ENCODE measurements at places on chromosomes 11 and 22.

- H3K4me1 ChIP-seq, result no peaks in the 10 kb centered on the region
- H3K36me3 ChIP-seq, result no peaks in the 10 kb centered on the region
- peak; percentile 61 for DNase-seq
These were observed 1.4 kb upstream of the TNNI2 start for GRCh38 chr11:1837171-1838076.

DNA sequence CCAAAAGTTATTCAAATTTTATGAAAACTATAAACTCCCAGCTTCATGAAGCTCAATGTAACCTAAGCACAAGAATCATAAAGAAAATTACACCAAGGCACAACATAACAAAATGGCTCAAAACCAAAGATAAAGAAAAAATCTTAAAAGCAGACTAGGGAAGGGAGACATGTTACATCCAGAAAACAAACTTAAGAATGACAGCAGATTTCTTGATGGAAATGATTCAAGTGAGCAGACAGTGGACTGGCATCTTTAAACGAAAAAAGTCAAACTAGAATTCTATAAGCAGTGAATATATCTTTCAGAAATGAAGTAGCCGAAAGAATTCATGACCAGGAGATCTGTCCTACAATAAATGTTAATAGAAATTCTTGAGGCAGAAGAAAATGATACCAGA, 75.6 kb downstream of the SHANK2 start:
- no peaks in the 10 kb centered on the region for H3K4me1 ChIP-seq
- no peak for DNase-seq
- peaks cover 8% of the 10 kb centered on the region for H3K27me3 ChIP-seq
- no peak overlapping the region for H3K4me3 ChIP-seq
- no peaks in the 10 kb centered on the region for H3K36me3 ChIP-seq
- no peak overlapping the region for H3K27ac ChIP-seq

DNA sequence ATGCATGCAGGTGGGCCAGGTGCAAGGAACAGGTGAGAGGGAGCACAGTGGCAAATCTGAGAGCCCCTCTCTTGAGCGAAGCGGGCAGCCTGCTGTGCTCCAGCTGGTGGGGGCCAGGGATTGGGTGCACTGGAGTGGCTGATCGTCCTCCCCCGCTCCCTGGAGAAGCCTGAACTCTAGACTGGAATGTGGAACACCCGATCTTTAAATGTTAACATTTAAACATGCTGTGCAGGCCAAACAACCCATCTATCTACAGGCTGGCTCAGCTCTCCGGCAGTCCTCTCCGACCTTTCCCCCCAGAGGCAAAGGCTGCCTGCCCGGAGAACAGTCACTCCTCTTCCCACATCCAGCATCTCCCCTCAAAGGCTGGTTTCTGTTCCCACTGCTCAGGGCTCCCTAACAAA, 5.1 kb downstream of the MRGPRF start:
- no peak for DNase-seq
- peaks cover 15% of the 10 kb centered on the region for H3K27me3 ChIP-seq

DNA sequence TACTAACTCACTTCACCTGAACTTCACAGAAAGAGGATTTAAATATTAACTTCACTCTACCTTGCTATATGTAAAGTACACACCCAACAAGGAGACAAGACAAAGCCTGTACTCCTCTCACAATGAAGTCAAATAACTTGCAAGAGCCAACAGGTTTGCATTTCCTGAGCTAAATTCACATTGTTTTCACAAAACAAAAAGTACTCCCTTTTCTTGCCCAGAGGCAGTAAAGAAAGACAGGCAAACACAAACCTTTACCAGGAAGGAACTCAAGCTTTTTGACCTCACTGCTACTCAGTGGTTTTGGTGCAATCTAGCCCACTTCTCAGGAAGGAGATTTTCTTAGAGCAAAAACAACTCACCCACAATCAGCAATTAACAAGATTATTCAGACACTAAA, 15.7 kb downstream of the USP28 start:
- no peaks in the 10 kb centered on the region for H3K27me3 ChIP-seq
- peak overlapping the region; percentile 72 for H3K27ac ChIP-seq
- peaks cover 36% of the 10 kb centered on the region for H3K4me1 ChIP-seq
- H3K36me3 ChIP-seq, result peaks cover 14% of the 10 kb centered on the region
- peak overlapping the region; percentile 28 for H3K4me3 ChIP-seq

DNA sequence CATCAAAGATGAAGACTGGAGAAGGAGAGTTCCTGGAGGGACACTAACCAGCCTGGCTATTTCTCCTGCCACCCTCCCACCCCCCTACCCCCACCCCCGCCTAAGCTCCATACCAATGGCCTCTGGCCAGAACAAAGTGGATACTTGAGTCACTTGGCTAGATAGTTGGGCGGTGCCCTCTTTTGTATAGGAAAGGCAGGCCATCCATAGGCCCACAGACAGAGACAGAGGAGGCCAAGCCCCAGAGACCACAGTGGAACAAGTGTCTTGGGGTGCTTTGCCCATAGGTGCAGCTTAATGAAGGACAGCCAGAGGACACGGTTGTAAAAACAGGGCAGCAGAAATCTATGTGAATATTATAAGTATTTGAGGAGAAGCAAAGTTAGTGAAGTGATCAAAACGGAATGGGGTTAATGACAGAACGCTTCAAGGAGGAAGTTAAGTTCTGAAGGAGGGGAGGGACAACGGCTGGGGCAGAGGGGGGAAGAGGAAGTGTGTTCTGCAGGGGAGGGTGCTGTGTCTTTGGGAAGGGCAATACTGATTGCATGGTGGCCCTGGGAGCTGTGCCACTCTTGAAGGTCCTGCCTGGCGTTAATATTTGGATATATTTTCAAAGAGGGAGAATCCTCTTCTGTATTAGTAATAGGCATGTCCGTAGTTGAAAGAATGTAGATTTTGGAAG, 32.7 kb downstream of the FLI1 start:
- H3K27me3 ChIP-seq, result no peaks in the 10 kb centered on the region
- H3K36me3 ChIP-seq, result peaks cover 27% of the 10 kb centered on the region
- peak overlapping the region; percentile 70 for H3K4me3 ChIP-seq
- no peak for DNase-seq
- H3K27ac ChIP-seq, result peak overlapping the region; percentile 87

DNA sequence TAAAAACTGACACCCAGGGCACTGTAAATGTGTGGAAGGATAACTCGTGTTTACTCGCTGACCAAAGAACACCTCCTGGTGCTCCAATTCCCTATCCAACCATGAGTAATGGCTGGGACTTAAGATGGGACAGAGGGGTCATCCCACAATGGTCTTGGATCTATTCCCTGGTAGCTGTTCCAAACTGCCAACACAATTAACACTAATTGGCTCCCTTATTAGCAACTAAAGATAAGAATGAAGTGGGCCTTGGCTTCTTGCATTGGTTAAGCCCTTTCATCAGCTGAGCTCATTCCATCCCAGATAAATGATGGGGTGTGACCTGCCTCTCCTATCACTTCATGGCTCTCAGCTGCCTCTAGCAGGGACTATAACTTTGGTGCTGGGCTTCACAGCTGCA, 1.5 kb upstream of the SIK3 start:
- peaks cover 3% of the 10 kb centered on the region for H3K27me3 ChIP-seq
- DNase-seq, result no peak
- H3K36me3 ChIP-seq, result peaks cover 7% of the 10 kb centered on the region
- H3K4me3 ChIP-seq, result peak overlapping the region; percentile 83
- H3K4me1 ChIP-seq, result peaks cover 40% of the 10 kb centered on the region
- H3K27ac ChIP-seq, result peak overlapping the region; percentile 97

- H3K4me1 ChIP-seq, result peaks cover 20% of the 10 kb centered on the region
- DNase-seq, result no peak
- no peak overlapping the region for H3K27ac ChIP-seq
- peaks cover 6% of the 10 kb centered on the region for H3K36me3 ChIP-seq
These were observed 105.2 kb downstream of the MAML2 start for GRCh38 chr11:96237766-96238266.

DNA sequence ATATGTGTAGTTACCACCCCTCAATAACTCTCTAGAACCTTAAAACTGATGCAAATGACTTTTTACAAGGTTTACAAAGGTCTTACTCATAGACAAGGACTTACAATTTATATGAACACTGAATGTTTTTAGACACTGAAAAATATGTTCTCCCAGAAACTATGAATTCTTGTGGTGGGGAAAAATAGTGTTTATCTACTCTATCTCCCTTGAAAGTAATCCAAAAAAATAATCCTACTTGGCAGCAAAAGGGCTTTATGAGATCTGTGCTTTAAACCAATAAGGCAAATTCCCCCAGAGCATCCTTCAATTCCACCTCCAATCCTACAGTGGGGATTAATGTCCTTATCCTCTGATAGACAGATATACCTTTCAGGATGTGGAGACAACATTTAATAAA, 1984.1 kb upstream of the RAG2 start:
- no peak overlapping the region for H3K4me3 ChIP-seq
- no peak overlapping the region for H3K27ac ChIP-seq
- no peaks in the 10 kb centered on the region for H3K36me3 ChIP-seq
- H3K4me1 ChIP-seq, result no peaks in the 10 kb centered on the region

All from activated T-helper 1 cell treated with anti-CD3 and anti-CD28 coated beads, Interleukin-12 subunit alpha, Interleukin-12 subunit beta, Interleukin-2, Interleukin-4 antibody, amounts not matched to agents 30 ng/mL and 10 ng/mL and 1 ng/mL, durations not matched to agents 14 hours and 24 hours and 36 hours (primary cell).